Hepatic stellate cell (primary cell): ENCODE measurements at places on chromosomes 7 and 10.

GRCh38 chr10:47031901-47032465 is 120.8 kb downstream of the PTPN20 start:
- DNase-seq: peak; percentile 71

GRCh38 chr10:49093922-49094321 is 21.4 kb downstream of the VSTM4 start:
- DNase-seq: no peak

DNA sequence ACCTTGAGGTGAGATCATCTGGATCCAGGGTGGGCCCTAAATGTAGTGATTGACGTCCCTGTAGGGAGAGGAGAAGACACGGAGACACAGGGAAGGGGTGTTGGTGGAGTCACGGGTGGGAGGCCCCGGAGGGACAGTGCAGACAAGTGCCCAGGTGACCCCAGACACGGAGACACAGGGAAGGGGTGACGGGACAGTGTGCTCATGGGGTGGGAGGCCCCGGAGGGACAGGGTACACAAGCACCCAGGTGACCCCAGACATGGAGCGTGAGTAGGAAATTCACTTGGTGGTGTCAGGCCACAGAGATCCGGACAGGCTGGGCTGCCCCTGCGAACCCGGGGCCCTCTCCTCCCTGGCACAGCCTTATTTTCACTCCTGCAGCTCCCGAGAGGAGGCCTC is 176.9 kb downstream of the PTPRN2 start:
- no peak for DNase-seq

DNA sequence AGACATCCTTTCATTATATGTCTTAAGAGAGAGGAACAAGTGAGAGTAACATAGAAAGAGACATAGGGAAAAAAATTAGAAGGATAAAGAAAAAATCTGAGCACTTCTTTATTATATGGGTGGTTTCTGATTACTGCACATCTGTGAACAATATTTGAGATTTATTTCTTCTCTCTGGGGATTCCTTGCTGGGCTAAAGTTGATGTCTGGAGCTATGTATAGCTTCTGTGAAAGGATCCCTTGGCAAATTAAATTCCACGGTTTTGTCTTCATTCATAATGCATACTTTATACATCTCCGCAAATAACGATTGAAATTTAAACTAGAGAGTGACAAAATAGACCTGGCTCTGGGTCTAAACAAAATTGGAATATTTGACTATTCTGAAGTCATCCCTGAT is 232.2 kb upstream of the CTBP2 start:
- no peak for DNase-seq

- no peak for DNase-seq
Observed at GRCh38 chr7:70480927-70481569, 650.9 kb upstream of the GALNT17 start.

DNA sequence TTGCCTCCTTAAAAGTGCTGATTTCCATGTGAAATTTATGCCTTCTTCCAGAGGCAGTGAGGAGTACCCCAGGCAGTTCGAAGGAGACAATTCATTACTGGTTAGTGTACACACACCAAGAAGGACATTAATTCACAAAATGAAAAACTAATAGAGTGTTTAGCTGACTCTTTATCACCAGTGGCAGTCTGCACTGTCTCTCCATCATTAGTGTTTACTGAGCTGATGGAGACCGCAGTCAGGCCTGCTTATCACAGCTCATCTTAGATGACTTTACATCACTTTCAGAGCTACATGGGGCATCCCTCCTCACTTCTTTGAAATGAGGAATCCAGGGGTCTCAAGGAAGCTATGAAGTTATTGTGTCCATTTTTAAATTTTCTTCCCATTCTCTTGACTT is 155.5 kb upstream of the LRGUK start:
- no peak for DNase-seq

GRCh38 chr7:23907012-23907411 is 197.0 kb downstream of the STK31 start:
- DNase-seq: no peak

DNA sequence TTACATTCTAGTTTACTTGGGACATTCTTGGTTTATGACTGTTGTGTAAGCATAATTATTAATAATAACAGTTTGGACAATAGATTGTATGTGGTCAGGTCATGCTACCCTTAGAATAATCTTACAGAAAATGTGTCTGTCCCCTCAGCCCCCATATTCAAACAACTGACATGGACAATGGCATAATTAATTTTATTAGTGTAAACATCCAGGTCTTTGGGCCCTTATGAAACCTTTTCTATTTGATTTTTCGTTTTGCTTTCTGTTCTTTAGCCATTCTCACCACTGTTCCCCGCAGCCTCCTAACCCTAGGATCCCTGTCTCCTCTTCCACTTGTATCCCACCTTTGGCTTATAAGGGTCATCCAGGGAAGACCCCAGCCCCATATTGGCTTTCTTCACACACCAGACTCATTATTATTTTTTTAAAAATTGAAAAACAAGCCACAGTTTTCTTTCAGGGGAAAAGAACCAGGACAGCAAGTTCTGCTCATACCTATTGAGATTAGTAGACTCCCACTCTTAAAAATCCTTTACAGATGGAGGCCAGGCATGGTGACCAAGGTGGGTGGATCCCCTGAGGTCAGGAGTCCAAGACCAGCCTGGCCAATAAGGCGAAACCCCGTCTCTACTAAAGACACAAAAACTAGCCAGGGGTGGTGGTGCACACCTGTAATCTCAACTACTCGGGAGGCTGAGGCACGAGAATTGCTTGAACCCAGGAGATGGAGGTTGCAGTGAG is 11.5 kb downstream of the VIM start:
- no peak for DNase-seq

DNA sequence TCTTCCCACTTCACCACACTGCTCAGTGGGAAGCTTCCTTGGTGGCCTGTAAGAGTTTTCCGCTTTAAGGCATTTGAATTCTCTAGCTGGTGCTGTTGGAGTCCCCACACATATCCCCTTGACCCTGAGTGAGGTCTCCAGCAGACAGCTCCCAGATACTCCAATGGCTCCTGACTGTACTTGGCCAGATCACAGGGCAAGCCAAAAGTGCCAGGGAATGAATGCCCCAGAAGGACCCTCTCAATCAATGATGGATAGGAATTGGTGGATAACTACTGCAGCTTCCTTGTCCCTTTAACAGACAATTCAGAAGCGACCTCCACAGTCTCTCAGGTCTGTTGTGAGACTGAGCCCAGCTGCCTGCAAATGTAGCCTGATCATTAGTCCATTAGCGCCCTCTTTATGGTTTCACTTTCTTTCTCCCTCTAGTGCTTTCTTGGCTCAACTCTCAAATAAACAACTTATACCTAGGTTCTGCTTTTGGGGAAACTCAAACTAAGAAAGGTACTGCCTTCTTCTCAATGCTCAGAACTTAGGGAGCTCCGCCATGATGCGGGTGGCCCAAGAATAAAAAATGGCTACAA is 283.0 kb downstream of the TCF7L2 start:
- DNase-seq: no peak

DNA sequence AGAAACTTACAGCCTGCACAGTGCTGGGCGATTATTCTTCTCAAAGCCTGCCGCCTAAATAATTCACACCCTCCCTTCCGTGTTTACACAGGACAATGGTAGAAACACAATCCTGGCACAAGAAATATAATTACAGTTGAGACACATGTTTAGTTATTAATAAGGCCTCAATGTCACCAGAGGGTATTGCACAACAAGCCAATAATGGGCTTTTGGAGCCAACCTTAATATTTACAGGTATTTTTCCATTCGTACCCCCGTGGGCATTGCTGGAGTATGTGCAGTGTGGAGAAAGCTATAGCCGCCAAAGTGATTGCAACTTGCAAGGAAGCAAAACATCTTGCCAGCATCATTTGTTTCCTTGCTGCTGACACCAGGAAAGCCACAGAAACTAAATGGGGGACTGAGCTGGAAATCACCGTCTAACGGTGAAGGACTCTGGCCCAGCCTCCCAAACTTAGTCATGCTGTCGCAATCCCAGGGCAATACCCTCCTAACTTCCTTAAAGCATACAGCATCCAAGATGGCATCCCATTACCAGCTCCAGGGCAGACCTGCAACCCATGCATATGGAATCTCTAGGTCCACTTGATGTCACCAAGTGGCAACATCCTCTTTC is 8.6 kb downstream of the CALN1 start:
- DNase-seq: no peak

GRCh38 chr10:15715619-15716227 is 4.0 kb downstream of the ITGA8 start:
- DNase-seq: peak; percentile 36

- no peak for DNase-seq
Observed at GRCh38 chr10:90999512-91000172, 78.8 kb upstream of the ANKRD1 start.

- DNase-seq: peak; percentile 54
Observed at GRCh38 chr10:93406364-93407145, 75.6 kb downstream of the MYOF start.

DNA sequence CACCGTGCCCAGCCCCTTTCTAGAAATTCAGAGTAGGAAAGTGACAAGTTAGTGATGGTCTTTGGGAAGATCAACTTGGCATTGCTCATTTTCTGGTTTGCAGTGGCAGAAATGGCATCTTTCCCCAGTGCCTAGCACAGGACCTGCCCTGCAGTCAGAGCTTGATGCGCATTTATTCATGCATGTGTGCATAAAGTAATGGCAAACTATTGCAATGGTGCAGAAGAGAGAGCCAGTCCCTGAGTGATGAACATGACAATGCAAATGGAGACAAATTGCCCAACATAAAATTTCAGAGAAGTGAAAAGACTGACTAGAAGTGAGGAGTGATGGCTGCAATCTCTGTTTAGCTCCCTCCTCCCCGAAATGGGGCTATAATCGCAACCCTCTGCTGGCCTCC is 268.2 kb downstream of the CCSER2 start:
- no peak for DNase-seq

GRCh38 chr7:96017877-96018276 is 245.5 kb downstream of the DYNC1I1 start:
- DNase-seq: no peak

DNA sequence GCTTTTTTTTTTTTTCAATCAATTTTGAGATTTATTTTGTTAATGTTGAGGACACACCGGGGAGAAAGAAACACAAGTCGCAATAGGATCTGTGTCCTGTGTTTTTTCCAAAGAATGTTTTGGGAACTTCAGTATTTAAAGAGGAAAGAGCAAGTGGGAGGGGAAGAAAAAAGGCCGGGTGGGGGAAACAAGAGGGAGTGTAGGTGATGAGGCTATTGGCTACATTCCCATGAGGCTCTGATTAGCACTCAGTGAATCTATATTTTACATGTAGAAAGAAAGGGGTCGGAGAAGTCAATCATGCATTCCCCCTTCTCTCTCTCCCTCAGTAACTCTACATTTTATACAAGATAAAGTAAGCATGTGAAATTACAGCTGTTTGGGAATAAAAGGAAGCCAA is 4.1 kb downstream of the ZNF680 start:
- no peak for DNase-seq

- no peak for DNase-seq
Observed at GRCh38 chr10:95336702-95337101, 45.9 kb upstream of the PDLIM1 start.

- no peak for DNase-seq
Observed at GRCh38 chr7:158353606-158354570, 233.7 kb downstream of the PTPRN2 start.

GRCh38 chr10:49752584-49752983 is 9.5 kb downstream of the OGDHL start:
- no peak for DNase-seq

DNA sequence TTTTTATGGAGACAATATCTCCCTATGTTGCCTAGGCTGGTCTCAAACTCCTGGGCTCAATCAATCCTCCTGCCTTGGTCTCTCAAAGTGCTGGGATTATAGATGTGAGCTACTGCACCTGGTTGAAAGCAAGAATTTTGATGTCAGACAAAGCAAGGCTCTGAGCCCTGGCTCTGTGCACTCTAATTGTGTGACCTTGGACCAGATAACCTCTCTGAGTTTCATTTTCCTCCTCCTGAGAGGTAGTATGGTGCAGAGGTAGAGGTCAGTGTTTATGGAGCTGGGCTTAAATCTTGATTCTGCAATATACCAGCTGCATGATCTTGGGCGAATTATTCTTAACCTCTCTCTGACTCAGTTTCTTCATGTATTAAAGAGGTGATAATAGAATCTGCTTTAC is 31.4 kb upstream of the SLC26A3 start:
- DNase-seq: no peak

GRCh38 chr7:120949393-120949911 is 1.1 kb upstream of the ING3 start:
- DNase-seq: no peak

DNA sequence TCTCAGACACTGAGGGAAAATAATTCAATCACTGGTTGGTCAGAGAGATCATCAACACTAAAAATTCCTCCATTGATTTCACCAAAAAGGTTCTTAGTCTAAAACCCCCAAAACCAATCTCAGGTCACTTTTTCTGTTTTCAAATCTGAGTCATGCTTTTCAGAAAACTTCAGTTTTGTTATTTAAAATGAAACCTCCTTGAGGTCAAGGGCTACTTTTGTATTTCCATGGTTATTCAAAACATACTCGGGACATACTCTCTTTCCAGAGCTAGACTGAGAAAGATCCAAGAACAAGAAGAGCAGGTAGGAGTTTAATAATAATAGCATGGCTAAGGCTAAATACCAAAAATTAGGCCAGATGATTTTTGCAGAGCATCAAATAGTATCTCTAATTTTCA is 152.8 kb downstream of the SDHAF3 start:
- no peak for DNase-seq

DNA sequence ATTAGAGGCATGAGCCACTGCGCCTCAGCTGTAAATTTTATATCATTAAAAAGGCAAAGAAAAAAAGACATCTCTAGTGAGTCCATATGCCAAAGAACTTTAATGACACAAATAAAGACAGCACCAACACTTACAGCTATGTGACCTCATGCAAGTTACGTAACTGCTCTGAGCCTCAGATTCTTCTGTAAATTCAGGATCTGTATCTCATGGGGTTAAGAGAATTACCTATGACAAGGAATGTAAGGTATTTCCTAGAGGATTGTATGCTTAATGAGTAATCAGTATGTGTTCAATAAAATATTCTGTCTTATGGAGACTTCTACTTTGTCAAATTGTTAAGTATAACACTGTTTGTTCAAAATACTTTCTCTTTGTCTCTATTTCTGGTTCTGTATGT is 274.0 kb upstream of the GLI3 start:
- no peak for DNase-seq
